ENCODE measurements at places on chromosomes 6 and 20.

DNA sequence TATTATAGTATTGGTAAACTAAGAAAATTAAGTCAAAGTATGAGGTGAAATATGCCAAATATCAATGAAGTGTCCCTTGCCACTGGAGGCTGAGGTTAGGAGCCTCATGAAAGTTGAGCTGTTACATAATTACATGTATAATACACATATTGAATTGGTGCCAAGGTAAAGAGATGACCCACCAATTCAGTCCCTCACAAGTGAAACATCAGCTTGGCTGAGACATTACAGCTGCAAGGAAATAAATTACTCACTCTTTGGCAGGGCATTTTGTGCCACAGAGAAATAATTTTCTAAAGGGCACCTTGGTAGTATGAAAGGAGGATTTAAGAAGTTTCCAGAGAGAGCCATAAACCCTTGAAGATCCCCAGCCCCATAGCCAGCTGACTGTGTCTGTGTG is 127.4 kb downstream of the ADGRG6 start:
- no peak for DNase-seq

- DNase-seq = no peak
Observed at GRCh38 chr6:111579816-111580215, 25.9 kb downstream of the TRAF3IP2 start.

GRCh38 chr20:20690676-20691476 is 21.6 kb downstream of the RALGAPA2 start:
- no peak for DNase-seq

DNA sequence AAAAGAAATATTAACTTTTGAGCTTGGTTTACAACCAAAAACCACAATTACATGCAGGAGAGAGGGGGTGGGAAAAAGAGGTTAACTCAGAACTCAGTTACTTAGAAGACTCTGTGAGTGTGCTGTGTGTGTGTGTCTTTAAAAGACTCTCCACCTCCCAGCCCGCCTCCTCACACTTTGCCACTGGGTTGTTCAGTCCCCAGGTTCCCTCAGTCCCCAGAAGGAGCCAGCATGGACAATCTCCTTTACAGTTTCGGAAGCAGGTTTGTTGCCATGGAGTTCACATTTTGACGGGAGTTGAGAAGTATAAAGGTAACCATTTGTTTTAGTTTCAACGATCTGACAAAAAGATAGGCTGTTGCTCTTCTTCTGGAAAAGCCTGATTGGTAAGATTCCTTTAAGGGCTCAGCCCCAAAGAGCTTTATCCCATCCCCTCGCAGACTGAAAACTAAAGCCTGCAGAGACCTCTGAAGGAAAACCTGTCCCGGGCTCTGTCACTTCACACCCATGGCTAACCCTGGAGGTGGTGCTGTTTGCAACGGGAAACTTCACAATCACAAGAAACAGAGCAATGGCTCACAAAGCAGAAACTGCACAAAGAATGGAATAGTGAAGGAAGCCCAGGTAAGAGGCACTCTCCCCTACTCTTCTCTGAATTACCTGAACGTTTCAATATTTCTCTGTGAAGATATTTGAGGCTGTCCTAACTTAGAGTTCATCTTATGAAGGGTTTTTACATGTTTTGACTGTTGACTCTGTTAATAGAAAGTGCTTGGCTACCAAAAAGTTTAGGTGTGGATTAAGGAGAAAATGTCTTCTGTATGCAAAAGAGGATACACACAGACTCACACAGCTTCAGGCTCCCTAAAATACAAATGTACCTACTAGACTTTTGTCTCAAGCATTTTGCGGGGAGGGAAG is at the start of gene SPTLC3:
Gene SPTLC3, plus strand, starts transcription at position 212 of the 921 bp plus-strand sequence. Its CDS starts 296 bp downstream, at position 508.
- no peak for DNase-seq

GRCh38 chr20:2130062-2130591 is 28.5 kb downstream of the STK35 start:
- no peak for DNase-seq

DNA sequence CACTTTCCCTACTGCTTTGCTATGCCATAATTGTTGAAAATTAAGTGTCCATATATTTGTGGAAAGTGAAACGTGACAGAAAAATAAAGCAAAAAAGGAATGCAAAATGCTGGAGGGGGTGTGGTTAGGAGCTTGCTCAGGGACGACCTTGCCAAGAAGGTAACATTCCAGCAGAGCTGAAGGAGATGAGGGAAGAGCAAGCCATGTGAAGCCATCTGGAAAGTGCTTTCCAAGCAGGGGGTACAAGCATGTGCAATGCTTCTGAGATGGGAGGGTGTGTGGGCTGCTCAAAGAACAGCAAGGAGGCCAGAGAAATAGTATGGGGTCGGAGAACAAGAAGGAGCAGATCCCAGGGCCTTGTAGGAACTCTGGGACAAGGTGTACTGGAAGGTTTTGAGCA is 161.7 kb downstream of the ISM1 start:
- no peak for DNase-seq

GRCh38 chr6:77228279-77228678 is 235.0 kb downstream of the HTR1B start:
- DNase-seq = no peak

GRCh38 chr6:122020588-122021264 is 378.7 kb upstream of the HSF2 start:
- no peak for DNase-seq

- no peak for DNase-seq
Observed at GRCh38 chr6:17059022-17059421, 42.8 kb upstream of the STMND1 start.

- no peak for DNase-seq
Observed at GRCh38 chr6:145028144-145028818, 707.0 kb downstream of the EPM2A start.

- DNase-seq = no peak
Observed at GRCh38 chr6:84685983-84686584, 78.3 kb downstream of the TBX18 start.

- no peak for DNase-seq
Observed at GRCh38 chr20:43388268-43389002, 69.3 kb upstream of the SRSF6 start.

DNA sequence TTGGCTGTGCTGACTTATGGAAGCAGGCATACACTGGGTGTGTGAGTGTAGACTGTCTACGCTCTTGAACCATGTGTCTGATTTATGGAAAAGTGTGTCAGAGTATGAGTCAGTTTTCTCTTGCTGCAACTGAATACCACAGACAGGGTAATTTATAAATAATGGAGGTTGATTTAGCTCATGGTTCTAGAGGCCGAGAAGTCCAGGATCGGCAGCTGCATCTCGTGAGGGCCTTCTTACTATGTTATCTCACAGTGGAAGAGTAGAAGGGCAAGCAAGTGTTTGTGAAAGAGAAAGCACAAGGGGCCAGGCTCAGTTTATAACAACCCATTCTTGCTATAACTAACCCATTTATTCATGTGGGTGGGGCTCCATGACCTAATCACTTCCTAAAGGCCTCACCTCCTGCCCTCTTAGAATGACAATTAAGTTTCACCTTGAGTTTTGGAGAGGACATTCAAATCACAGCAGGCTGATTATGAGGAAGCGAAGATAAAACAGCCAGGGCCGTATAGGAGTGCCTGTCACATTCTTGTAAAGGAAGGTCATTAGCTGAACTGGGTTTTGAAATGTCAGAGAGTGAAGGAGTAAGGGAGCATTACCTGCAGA is 6.7 kb downstream of the GPR31 start:
- no peak for DNase-seq

DNA sequence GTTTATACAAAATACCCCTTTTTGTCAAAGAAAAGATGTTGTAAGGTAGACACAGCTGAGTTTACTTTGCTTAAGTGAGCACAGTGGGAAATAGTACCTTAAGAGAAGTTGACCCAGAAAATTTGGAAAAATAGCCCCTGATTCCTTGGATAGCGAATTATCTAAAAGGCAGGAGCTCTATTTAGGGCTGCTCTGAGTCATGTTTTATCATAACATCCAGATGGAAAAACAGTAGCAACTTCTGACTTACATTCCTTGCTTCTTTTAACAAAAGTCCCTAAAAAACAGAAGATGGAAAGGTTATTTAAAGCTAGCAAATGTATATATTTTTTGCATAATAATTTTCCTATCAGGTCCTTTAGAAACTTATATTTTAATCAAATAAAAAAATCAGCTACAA is 59.0 kb downstream of the THEMIS start:
- DNase-seq = no peak
